Breast epithelium (tissue), 4 donors: ENCODE measurements at places on chromosomes 16 and 17.

DNA sequence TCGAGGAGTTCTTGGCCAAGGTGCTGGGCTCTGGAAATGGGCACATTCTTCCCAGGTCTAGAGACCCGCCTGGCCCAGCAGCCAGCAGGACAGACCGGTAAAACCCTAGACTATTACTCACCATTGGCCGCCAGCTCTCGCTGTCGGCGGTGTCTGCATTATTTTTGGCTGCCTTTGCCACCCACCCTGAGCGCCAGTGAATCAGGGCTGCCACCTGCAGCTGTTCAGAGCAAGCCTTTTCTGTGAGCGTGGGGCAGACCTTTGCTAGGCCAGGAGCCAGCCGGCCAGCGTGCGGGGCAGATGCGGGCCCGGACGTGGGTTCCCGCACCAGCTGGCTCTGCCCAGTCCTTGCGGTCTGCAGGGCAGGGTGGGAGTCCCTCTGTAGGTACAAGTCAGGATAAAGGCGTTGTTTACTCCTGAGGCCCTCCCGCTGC lies 15.8 kb upstream of the CLEC18A start:
- DNase-seq, result no peak

DNA sequence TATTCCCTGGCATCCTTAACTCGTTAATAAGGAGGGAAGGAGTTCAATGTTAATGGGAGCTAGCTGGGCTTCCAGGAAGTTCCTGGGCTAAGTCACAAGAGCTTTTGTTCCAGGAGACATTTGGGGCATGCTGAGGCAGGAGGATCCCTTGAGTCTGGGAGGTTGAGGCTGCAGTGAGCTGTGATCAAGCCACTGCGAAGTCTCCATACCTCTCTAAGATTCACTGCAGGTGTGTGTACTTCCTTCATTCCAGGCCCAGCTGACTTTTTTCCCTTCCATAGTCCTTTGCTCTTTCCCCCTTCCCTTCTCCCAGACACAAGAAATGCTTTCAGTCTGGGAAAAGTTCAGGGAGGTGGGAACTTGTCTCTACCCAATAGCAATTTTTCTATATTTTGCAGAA lies 489.8 kb downstream of the NPIPA7 start:
- DNase-seq, result no peak

DNA sequence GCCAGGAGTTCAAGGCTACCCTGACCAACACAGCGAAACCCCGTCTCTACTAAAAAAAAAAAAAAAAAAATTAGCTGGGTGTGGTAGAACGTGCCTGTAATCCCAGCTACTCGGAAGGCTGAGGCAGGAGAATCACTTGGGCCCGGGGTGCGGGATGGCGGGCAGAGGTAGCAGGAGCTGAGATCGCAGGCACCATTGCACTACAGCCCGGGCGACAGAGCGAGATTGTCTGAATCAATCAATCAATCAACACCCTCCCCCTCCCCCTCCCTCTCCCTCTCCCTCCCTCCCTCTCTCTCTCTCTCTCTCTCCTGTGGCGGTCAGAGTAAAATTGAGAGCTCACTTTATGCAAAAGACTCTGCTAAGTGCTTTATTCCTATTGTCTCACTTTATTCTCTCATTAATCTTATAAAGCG lies 1.2 kb downstream of the HSDL1 start:
- DNase-seq, result no peak

GRCh38 chr16:12999368-12999767 lies 98.0 kb downstream of the SHISA9 start:
- no peak for DNase-seq

GRCh38 chr17:83053021-83053681 lies 26.3 kb upstream of the METRNL start:
- DNase-seq, result no peak

DNA sequence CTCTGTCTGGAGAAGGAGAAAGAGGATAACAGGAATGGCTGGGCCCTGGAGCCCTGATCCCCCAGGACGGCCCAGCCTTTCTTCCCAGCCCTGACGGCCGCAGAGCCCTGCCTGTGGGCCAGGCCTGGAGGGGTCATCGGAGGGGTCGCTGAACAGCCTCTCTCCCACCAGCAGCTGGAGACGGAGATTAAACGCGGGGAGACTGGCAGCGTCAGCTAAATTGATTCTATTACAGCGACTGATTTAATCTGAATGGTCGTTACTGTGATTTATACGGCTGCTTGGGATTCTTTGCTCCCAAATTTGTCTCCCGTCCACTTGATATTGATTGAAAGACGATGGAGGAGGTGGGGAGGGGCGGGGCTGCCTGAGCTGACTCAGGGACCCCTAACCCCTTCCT lies 7.1 kb upstream of the CDH15 start:
- DNase-seq, result no peak

DNA sequence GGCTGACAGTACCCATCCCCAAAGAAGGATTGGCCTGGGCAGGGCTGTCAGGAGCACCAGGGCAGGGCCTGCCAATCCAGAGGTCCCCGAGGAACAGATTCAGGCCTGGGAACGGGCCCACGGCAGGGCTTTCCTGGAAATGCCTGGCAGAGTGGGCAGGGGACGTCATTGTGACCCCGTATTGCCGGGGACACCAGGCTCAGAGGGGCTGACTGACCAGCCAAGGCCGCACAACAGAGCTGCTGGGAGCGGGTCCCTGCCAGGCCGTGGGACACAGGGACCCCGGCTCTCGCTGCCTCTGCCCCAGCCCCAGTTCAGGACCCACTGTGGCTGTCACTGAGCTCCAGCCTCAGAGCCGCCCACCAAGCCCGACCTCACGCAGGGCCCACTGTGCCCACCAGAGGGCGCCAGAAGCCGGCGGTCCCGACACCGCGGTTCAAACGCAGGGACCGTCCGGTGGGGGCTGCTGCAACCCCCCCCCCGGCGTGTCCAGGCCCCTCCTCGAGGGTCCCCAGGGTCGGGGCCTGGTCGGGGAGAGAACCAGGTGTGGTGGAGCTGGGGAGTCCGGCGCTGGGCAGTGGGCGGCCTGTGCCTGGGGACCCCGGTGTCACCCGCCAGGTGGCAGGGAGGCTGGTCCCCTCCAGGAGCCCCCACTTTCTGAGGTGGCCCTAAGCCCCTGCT lies 15.2 kb upstream of the SSTR5 start:
- no peak for DNase-seq

DNA sequence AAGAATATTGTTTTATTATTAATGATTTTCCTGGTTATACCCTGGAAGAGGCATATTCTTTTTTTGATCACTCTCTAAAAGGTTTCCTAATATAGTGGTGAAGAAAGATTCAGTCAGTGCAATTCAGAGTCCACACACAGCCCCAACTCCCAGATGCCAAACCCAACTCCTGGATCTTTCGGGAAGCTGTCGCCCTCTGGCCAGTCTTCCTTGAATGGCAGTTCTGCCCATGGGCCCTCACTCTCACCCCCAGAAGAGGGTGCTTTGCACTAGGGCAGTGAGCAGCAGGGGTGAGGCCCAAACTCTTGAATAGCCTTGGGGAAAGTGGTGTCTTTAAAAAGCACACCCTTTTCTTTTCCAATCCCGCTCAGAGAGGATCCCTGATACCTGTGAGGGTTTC lies 11.0 kb downstream of the KRT32 start:
- peak; percentile 36 for DNase-seq

- DNase-seq, result no peak
These were observed 34.2 kb downstream of the CDH13 start for GRCh38 chr16:82660966-82661365.

GRCh38 chr16:23435500-23435899 lies 17.5 kb downstream of the COG7 start:
- no peak for DNase-seq

- no peak for DNase-seq
These were observed 4.5 kb upstream of the CACNG5 start for GRCh38 chr17:66830451-66830850.

- DNase-seq, result no peak
These were observed 1629.5 kb upstream of the GOT2 start for GRCh38 chr16:60363566-60363965.

GRCh38 chr16:27221576-27222248 lies 18.4 kb downstream of the KDM8 start:
- DNase-seq, result no peak

GRCh38 chr17:41324180-41325075 lies 8.9 kb upstream of the KRTAP17-1 start:
- DNase-seq, result no peak

- DNase-seq, result no peak
These were observed 45.6 kb downstream of the ERN1 start for GRCh38 chr17:64084086-64084939.

DNA sequence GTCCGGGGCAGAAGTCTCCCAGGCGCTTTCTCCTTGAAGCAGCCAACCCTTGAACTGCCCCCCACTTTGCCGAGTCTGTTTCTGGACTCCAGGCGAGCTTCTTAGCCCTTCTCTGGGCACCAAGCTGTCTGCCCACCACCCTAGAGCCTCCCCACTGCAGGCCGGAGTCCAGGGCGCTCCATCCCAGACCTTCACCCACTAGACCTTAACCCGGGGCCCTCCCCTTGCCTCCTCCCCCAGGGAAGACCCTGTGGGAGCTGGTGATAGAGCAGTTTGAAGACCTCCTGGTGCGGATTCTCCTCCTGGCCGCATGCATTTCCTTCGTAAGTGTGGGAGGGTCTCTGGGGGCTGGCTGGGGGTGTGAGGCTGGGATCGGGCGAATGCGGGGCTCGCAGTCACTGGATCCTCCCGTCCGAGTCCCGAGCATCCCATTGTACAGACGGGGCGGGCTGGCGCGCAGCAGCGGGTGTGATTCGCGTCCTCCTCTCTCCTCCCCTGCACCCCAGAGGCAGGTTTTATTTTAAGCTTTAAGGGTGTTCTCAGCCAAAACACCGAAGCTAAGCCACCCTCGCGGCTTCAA lies 1.1 kb downstream of the ATP2A1 start:
- no peak for DNase-seq

- DNase-seq, result no peak
These were observed 6.2 kb downstream of the PRCD start for GRCh38 chr17:76545918-76546555.

- DNase-seq, result no peak
These were observed 116.7 kb downstream of the CCDC182 start for GRCh38 chr17:57628421-57628820.

DNA sequence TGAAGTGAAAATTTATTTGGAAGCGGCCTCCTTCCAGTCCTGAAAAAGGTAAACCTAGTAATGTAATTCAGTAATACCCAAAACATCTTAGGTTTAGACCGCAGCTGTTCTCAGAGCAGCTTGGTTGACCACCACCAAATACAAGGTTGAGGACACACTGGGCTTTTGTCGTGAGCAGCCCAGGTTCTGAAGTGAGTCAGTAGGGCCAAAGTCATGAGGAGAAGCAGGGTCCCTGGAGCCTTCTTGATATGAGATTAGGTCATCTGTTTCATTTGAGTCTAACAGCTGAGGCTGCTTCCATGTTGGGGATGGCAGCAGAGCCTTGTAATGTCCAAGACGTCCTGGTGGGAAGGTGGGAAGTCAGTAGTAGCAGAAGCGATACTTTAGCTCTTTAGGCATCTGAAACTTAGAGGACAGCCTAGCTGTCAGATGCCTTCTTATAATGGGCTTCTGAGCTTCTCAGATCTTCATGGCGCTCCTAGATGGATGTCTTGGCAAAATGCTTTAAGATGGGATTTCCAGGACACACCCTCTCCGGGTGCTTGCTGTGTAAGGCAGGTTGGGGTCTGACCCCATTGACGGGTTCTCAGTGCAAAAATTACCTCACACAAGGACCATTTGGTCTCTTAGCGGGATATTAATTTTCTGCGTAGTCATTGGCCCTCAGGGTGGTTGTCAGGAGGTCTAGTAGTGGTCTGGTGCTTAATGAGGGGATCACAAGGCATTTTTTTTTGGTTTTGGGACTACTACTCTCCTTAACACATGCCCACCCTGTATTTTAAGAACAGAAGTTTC lies 2.4 kb downstream of the ALKBH5 start:
- DNase-seq, result no peak

DNA sequence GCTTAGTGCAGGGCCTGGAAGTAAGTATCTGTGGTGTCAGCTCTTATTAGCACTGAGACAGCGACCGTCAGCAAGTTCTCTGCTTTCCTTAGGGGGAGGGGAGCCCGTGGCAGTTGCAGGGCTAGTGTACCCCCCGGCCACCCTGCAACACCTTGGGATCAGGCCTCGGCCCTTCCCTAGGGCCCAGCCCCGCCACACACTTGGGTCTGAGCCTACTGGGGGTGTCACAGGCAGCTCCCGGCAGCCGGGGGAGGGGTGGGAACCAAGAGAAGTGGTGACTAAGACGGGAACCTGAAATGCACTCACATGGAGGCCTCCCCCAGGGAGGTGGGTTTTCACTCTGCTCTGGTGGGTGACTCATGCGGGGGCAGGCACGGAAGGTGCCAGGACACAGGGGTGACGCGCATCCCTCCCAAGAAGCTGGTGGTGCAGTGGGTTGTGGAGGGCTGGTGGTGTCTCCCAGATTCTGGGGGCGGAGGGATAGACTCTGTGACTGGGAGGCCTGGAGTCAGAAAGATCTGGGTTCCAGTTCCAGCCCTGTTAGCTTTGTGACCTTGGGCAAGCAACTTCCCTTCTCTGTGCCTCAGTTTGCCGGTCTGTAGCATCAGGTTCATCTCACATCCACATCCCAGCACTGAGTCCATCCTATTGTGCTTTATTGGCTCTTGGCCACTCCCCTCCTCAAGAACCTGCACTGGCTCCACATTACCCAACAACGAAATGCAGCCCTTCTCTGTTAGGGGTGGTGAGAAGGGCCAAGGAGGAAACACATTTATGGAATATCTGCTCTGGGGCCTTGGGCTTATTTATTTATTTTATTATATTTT lies 44.5 kb downstream of the LAT start:
- DNase-seq, result peak; percentile 44

- no peak for DNase-seq
These were observed 300.5 kb downstream of the CPPED1 start for GRCh38 chr16:12503191-12503590.

DNA sequence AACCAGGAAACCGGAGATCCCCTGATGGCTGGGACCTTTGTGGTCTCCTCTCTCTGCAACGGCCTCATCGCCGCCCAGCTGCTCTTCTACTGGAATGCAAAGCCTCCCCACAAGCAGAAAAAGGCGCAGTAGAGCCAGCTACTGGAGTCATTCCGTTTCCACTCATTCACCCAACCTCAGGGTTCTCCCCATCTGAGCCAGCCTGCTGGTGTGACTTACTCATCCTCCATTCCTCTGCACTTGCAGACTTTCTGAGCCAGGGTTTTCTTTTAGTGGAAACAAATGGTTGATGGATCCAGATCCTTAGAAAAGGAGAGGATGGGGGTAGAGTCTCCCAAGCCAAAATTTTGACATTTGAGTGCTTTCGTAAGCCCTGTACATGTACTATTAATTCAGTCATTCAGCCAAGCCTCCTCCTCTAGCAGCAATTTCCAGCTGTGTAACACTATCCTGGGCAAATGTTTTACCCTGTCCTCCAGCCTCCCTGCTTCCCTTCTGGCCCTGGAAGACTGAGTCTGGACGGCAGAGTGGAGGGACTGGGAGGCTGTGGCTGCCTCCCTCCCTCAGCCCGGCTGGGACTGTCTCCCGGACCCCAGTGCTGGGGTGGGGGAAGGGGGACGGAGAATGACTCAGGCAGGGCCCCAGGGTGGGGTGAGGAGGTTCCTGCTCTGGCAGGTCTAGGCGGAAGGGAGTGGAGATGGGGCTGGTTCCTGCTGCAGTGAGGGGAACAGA lies 2.3 kb downstream of the SOX15 start:
- no peak for DNase-seq

DNA sequence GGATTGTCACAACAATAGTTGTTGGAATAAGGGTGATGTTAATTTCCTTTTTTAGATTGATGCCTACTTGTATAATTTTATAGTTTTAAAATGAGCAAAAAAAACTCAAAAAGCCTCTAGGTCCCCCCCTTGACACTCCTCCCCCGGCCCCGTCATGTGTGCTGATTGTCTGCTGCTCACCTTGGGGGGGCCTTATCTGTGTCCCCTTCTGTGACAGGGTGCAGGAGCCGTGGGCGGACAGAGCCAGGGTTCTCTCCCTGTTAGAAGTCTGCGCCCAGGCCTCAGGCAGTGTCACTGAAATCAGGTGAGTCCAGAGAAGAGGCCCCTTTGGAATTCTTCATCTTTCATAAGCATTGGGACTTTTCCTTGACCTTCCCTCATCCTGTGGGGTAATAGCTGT lies 27.4 kb upstream of the CPNE2 start:
- DNase-seq, result no peak
